ENCODE measurements at places on chromosomes 3 and 15.

- peak; percentile 77 for DNase-seq
Measured at GRCh38 chr15:80437334-80437891, 33.2 kb downstream of the ARNT2 start.

- DNase-seq, result no peak
Measured at GRCh38 chr15:40940296-40940801, 11.2 kb downstream of the DLL4 start.

- no peak for DNase-seq
Measured at GRCh38 chr15:50653156-50653743, 33.3 kb downstream of the TRPM7 start.

- no peak for DNase-seq
Measured at GRCh38 chr3:76242886-76243753, 457.8 kb upstream of the ZNF717 start.

DNA sequence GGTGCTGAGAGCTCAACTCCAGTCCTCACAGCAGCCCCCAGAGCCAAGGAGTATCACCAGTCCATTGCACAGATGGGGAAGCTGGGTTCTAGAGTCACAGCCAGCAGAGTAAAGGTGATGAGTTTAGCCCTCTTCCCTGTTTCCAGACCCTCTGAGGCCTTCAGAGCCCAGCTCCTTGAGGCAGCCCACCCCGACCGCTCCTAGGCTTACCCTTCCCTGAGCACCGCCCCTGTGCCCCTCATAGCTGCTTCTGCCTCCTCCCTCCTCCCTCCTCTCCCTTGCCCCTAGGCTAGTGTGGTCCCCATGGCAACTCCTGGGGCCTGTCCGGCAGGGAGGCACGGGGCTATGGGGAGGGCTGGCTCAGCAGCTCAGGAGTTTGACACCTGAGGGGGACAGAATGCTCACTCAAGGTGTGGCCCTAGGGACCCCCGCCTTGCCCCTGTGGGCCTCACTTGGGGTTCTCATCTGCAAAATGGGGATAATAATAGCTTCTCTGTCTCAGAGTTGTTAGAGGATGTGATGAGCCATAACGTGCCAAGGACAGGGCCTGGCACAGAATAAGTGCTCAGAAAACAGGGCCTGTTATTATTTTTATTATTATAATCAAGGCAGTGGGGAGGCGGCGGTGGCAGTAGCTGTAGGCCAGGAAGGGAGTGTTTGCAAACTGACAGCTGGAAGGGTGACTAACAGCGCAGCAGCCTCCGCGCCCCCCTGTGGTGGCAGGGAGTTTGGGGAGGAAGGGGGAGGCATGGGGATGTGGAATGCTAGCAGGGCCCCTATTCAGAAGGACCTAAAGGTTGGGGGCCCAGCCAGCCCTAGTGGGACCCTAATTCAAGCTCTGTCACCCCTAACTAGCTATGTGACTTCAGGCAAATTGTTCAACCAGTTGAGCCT lies 11.5 kb downstream of the CSK start:
- peak; percentile 61 for DNase-seq
